Stomach (tissue), 19 donors: ENCODE measurements at places on chromosomes 6 and 20.

- no peak for DNase-seq
Observed at GRCh38 chr20:1389703-1390580, 2.9 kb downstream of the FKBP1A start.

DNA sequence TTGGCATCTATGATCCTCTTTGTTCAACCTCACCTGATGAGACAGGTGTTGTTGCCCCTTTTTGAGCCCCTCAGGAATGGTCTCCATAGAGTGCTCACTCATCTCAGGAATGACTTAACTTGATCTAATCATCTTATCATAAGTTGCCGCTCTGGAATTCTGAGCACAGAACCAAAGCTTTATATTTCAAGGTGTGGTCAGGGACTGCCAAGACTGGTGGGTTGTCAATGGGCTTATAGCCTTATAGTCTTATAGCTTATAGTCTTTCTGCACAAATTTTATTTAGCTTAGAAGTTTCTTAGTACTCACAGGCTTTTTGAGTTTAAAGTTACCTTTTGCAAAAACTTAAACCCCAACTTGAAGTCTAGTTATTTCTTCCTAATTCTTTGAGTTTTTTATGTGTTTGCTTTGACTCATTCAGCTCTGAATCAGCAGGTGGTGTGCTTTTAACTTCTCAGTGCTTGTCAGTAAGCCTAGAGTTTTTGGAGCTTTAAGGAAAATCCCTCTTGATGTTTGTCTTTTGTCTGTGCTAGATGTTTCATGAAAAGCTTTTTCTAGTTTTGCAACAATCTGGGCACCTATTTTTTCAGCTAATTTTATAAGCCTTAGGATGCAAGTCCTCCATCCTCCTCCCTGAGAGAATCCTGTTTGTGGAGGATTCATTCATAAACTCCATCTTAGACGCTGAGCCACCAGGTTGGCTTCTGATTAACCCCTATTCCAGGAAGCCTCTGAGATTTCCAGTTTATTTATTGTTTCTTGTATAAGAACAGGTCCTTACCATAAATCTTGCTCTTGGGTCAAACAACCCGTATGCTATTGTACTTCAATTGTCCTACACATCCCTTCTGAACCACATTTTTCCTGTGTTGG, 72.3 kb upstream of the SSTR4 start:
- no peak for DNase-seq

- no peak for DNase-seq
Observed at GRCh38 chr6:166511316-166511715, 75.2 kb downstream of the RAMACL start.

DNA sequence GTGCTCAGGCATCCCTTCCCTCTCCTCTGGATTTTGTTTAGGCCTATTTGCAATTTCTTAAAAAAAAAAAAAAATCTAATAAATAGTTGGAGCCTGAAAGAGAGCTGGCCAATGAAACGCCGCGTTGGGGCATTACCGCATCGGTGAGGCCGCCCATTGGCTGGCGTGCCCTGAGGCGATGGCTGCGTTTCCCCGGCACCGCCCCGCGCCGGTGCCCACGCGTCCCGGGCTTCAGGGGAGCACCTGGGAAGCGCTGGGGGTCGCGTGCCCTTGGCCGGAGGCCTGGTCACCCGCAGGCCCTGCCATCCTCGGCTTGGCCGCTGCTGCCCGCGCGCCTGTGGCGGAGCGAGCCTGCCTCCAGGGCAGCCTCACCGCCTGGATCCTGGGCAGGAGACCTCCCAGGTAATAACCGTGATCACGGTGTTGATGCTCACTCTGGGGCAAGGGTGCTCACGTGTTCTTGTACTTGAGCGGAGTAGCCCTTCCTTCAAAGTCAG, 155.4 kb downstream of the NRN1 start:
- peak; percentile 52 for DNase-seq
